A673 (cell line): ENCODE measurements at places on chromosomes 11 and 22. TPM values are rescaled to one million over a fixed set of nuclear protein-coding genes. Genes with fewer than 3 reads are reported as not detected.

Gene CEP126
- 2.3 and 3.1 TPM in 2 replicates for total RNA-seq

Gene TMPRSS4
- not detected in 2 replicates for total RNA-seq

Gene POU2AF3
- total RNA-seq, result 0.77 and 1.1 TPM in 2 replicates

Gene C11orf52
- total RNA-seq, result 1.4 and 1.5 TPM in 2 replicates

Gene OR8G1
- not detected in 2 replicates for total RNA-seq

Gene POU2F3
- not detected in 2 replicates for total RNA-seq

Gene RASL10A
- total RNA-seq, result 0.68 TPM in 1 of 2 replicates, not detected in the other

Gene MMP12
- total RNA-seq, result 0.19 TPM in 1 of 2 replicates, not detected in the other

Gene CDON
- 25.3 and 31.0 TPM in 2 replicates for total RNA-seq

Gene GUCY1A2
- 5.3 and 5.4 TPM in 2 replicates for total RNA-seq

Gene TSKU
- total RNA-seq, result 25.3 and 29.0 TPM in 2 replicates

DNA sequence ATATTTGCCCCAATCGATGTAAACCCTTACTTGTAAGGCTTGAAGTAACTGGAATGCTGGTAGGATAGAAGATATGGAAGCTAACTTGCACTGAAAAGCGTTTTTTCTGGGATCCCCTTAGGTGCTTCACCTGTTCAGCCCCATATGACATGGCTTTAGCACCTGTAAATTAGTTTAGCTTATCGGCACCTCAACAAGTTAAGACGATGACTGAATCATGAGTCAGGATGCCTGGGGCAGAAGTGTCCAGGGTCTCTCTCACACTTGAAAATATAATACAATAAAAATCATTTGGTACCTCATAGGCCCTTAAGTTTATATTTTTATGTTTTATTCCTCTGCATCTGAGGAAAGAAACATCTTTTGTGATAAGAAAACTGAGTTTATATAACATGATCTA is 409.2 kb upstream of the LRRC4C start:
- no peaks in the 10 kb centered on the region for H3K36me3 ChIP-seq
- no peaks in the 10 kb centered on the region for H3K4me1 ChIP-seq
- DNase-seq, result no peak
- no peak overlapping the region for H3K4me3 ChIP-seq

- no peak overlapping the region for H3K27ac ChIP-seq
- H3K4me3 ChIP-seq, result no peak overlapping the region
- peaks cover 3% of the 10 kb centered on the region for H3K27me3 ChIP-seq
These were observed 241.3 kb upstream of the NCAM1 start for GRCh38 chr11:112719736-112720525.

GRCh38 chr11:23723861-23724260 is 773.0 kb upstream of the LUZP2 start:
- H3K27me3 ChIP-seq, result no peaks in the 10 kb centered on the region
- no peak for DNase-seq
- H3K4me3 ChIP-seq, result no peak overlapping the region
- H3K27ac ChIP-seq, result no peak overlapping the region
- no peaks in the 10 kb centered on the region for H3K4me1 ChIP-seq

DNA sequence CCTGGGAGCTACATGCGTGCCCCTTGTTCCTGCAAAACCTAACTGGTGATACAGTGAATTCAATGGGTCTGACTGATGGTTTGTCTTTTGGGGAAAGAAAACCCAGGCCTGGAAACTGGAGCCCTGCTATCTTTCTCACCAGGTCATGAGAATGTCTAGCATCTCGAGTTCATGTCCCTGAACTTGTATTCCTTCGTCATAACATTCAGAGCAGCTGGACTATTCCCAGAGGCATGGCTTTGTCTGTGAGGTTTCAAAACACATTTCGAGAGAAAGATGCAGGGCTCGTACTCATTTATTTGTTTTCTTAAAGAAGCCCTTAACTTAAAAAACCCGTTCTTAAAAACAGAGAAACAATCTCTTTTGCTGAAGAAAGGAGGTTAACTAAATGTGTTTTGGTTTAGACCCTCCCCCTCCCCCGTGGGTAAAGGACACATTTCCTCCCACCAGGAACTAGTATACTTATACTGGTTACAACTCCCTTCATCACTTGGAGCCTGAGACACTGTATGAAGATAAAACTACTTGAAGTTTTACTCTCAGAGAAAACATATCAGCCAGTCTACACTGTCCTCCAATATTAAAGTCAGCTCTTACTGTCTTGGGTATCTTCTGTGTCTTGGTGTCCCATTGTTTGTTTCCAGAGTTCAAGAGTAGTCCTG is 43.2 kb downstream of the ME3 start:
- peaks cover 3% of the 10 kb centered on the region for H3K4me1 ChIP-seq
- H3K36me3 ChIP-seq, result no peaks in the 10 kb centered on the region
- no peaks in the 10 kb centered on the region for H3K27me3 ChIP-seq
- no peak overlapping the region for H3K4me3 ChIP-seq
- DNase-seq, result no peak

GRCh38 chr11:57542582-57542981 is 5.2 kb downstream of the SMTNL1 start:
- no peak overlapping the region for H3K4me3 ChIP-seq
- no peak overlapping the region for H3K27ac ChIP-seq
- DNase-seq, result no peak

GRCh38 chr11:130798280-130798679 is 118.0 kb downstream of the SNX19 start:
- DNase-seq, result no peak
- H3K27ac ChIP-seq, result no peak overlapping the region
- no peak overlapping the region for H3K4me3 ChIP-seq
- no peaks in the 10 kb centered on the region for H3K27me3 ChIP-seq
- no peaks in the 10 kb centered on the region for H3K4me1 ChIP-seq

- no peaks in the 10 kb centered on the region for H3K27me3 ChIP-seq
- H3K36me3 ChIP-seq, result no peaks in the 10 kb centered on the region
- no peak for DNase-seq
- no peaks in the 10 kb centered on the region for H3K4me1 ChIP-seq
- no peak overlapping the region for H3K4me3 ChIP-seq
These were observed 235.7 kb downstream of the SBF2 start for GRCh38 chr11:10058356-10058755.

DNA sequence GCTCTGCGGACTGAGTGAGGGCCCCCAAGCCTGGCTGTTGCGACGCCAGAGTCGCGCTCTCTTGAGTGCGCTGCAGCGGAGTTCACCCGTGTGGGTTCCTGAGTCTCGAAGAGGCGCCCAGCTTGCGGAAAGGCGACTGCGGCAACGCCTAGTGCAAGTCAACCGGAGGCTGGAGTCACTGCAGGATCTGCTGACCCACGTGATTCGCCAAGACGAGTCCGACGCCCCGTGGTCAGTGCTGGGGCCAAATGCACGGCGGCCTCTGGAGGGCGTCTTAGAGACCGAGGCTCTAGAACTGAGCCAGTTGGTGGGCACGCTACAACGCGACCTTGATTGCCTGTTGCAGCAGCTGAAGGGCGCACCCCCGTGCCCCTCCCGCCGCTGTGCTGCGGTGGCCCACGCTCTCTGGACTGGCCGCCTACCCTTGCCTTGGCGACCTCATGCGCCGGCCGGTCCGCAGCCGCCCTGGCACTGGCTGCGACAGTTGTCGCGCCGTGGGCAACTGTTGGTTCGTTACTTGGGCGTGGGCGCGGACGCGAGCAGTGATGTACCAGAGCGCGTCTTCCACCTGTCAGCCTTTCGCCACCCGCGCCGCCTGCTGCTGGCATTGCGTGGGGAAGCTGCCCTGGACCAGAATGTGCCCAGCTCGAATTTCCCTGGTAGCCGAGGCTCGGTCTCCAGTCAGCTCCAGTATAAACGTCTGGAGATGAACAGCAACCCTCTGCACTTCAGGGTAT is 32.6 kb downstream of the RRP8 start:
- no peaks in the 10 kb centered on the region for H3K27me3 ChIP-seq
- DNase-seq, result no peak
- no peaks in the 10 kb centered on the region for H3K36me3 ChIP-seq
- H3K4me1 ChIP-seq, result peaks cover 13% of the 10 kb centered on the region

GRCh38 chr22:19218541-19219233 is 40.2 kb upstream of the SLC25A1 start:
- no peak for DNase-seq
- H3K27ac ChIP-seq, result peak overlapping the region; percentile 61
- no peak overlapping the region for H3K4me3 ChIP-seq
- H3K36me3 ChIP-seq, result no peaks in the 10 kb centered on the region
- peaks cover 22% of the 10 kb centered on the region for H3K4me1 ChIP-seq

- no peak overlapping the region for H3K4me3 ChIP-seq
- no peak overlapping the region for H3K27ac ChIP-seq
- no peak for DNase-seq
- H3K27me3 ChIP-seq, result peaks cover 2% of the 10 kb centered on the region
- H3K4me1 ChIP-seq, result no peaks in the 10 kb centered on the region
These were observed 74.8 kb upstream of the NECTIN1 start for GRCh38 chr11:119803726-119804294.

- no peak overlapping the region for H3K4me3 ChIP-seq
These were observed 41.1 kb upstream of the ADA2 start for GRCh38 chr22:17260298-17260697.

DNA sequence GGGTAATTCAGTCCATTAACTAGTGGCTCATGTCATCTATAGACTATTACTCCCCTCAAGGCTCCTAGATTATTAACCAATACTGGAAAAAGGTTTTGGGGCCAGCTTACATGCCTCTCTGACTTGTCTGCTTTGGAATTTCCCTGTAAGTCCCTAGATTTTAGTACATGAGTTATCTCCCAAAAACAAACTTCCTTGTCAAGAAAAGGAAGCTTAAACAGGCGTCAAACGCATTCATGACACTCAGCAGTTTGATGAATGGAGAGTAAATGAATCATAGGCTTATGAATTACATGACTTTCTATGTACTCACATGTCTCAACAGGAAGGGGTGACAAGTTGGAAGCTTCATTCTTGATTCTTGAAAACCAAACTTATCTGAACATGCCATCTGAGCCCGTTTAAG is 70.8 kb downstream of the BLID start:
- H3K27ac ChIP-seq, result no peak overlapping the region
- no peaks in the 10 kb centered on the region for H3K4me1 ChIP-seq
- peak; percentile 39 for DNase-seq
- no peaks in the 10 kb centered on the region for H3K27me3 ChIP-seq
- H3K4me3 ChIP-seq, result no peak overlapping the region

- no peaks in the 10 kb centered on the region for H3K27me3 ChIP-seq
- peak overlapping the region; percentile 96 for H3K4me3 ChIP-seq
- H3K27ac ChIP-seq, result peak overlapping the region; percentile 87
- H3K4me1 ChIP-seq, result peaks cover 24% of the 10 kb centered on the region
These were observed 486 bp downstream of the NAP1L4 start for GRCh38 chr11:2991452-2992233.

- H3K27me3 ChIP-seq, result no peaks in the 10 kb centered on the region
- peaks cover 18% of the 10 kb centered on the region for H3K36me3 ChIP-seq
- peak overlapping the region; percentile 63 for H3K4me3 ChIP-seq
- H3K27ac ChIP-seq, result peak overlapping the region; percentile 91
- peaks cover 24% of the 10 kb centered on the region for H3K4me1 ChIP-seq
These were observed 821 bp downstream of the CELF1 start for GRCh38 chr11:47552056-47552565.

DNA sequence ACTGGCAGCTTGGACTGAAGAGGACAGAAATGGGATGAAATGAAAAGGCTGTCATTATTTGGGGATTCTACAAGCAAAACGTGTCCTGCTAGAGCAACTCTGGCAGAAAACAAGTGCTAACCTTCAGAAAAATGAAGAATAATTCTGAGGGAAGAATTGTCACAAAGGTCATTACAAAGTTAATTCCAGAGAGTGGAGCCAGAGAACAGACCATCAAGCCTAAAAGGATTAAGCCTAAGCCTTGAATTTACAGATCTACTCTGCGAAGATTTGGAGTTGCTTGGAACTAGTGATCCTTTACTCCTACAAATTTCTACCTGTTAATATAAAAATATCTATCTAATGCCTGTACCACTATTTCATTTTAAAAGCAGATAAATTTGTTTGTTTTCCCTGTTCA is 1077.3 kb upstream of the CNTN5 start:
- no peaks in the 10 kb centered on the region for H3K36me3 ChIP-seq
- no peaks in the 10 kb centered on the region for H3K27me3 ChIP-seq
- no peak for DNase-seq
- no peak overlapping the region for H3K27ac ChIP-seq
